ENCODE measurements at places on chromosomes 2 and 18.

DNA sequence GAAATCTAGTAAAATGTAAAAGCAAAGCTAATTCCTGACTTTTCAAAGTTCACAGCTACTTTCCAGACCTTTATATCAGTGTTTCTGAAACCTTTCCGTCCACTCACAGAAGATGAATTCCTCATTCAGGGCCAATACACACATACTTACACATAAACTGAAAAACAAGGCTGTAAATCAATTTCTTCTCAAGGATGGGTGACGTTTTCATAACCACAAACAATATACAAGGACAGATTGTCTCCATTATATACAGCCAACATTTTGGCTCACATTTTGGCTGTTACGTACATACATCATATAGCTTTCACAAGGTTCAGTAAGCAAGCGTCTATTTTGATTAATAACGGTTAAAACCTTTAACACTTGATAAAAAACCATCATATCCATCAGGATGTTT lies 1.4 kb downstream of the RPRD1A start:
- DNase-seq = no peak

GRCh38 chr2:55309446-55309845 lies 40.4 kb upstream of the MTIF2 start:
- no peak for DNase-seq

GRCh38 chr2:6967301-6967700 lies 50.1 kb downstream of the RNF144A start:
- no peak for DNase-seq

- no peak for DNase-seq
Observed at GRCh38 chr2:23390152-23390551, 5.2 kb downstream of the KLHL29 start.

GRCh38 chr2:136116151-136116812 lies 1.7 kb downstream of the CXCR4 start:
- peak; percentile 29 for DNase-seq

- no peak for DNase-seq
Observed at GRCh38 chr18:58047556-58047882, 3.5 kb downstream of the NEDD4L start.
